ENCODE measurements at places on chromosomes 16 and 17.

DNA sequence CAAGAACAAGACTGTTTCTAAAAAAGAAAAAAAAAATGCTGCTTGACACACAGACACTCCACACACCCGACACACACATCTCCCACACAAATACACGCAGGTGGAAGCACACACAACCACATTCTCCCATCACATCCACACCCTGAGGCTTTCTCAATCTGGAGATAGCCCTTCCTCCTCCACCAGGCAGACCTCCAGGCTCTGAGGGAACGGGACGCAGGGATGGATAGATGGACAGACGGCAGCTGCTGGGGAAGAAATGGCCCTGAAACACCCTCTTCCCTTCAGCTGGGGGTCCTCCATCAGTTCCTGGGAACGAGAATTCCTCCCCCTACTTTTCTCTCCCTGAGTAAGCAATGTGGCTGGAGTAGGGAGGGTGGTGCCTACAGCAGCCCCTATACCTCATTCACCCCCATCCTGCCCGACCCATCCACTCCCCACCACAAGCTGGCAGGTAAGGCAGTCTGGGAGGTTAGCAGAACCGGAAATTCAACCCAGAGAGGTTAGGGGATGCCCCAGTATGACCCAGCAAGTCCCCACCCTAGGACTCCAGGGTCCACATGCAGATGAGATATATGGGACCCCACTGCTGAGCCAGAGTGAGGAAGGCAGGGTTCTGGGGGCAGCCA is 4.1 kb upstream of the LITAFD start:
- no peak for DNase-seq

GRCh38 chr17:59561042-59561441 is 4.4 kb upstream of the DHX40 start:
- DNase-seq = no peak

GRCh38 chr17:29146369-29146972 is 33.7 kb downstream of the MYO18A start:
- DNase-seq = no peak

DNA sequence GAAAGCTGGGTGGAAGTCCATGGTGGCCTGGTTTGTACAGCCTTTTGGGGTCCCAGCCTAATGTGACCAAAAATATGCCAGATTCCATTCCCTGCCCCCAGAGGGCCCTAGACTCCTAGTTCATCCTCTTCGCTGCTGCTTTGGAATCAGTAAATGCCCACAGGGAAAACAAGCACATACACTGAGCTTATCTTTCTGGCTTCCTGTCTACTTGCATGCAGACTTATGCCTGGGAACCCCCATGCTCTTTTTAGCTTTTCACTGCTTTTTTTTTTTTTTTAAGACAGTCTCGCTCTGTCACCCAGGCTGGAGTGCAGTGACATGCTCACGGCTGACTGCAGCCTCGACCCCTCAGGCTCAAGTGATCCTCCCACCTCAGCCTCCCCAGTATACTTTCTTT is 6.2 kb upstream of the CD300LG start:
- no peak for DNase-seq

DNA sequence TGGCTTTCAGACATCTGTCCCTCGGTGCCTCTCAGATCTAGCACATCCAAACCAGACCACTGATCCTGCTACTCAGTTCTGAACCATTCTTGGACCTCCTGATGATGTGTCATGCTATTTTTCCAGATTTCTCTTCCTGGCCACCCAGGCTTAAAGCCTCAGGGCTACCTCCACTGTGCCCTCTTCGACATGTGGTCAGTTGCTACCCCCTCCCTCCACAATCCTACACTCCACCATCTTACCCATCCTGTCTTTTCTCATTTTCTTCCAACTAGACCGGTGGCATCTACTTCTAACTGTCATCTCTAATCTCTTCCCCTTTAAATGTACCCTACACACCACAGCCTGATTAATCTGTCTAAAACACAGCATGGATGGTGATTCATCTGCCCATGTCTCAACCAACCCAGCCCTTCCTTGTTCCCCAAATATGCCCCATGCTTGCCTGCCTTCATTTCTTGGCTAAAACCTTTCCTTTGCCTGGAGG is 478.6 kb downstream of the SLC39A11 start:
- no peak for DNase-seq
